Liver (tissue), 10 donors: ENCODE measurements at places on chromosomes 12 and 14. TPM values are rescaled to one million over a fixed set of nuclear protein-coding genes. Genes with fewer than 3 reads are reported as not detected.
A peak's percentile ranks its signal among the peaks of the same experiment; 100 is the strongest.

DNA sequence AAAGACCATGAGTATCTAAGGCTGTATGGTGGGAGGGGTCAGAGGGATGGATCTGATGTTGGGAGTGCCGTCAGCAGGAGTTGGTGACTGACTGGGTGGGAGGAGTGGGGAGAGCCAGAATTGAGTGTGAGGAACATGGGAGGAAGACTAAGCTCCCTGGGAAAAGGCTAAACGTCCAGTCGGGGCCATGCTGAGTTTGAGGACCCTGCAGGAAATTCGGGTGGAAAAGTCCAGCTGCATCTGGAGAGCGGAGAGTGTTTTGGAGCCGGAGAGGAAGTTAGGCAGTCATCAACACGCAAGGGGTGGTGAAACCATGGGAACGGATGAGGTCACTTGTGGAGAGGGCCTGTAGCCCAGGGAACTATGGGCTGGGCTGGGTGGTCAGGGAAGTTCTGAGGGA is 60.9 kb downstream of the ELK3 start:
- no peak for DNase-seq
- no peak overlapping the region for H3K4me3 ChIP-seq
- peak overlapping the region; percentile 49 for H3K27ac ChIP-seq
- no peaks in the 10 kb centered on the region for H3K27me3 ChIP-seq
- H3K4me1 ChIP-seq: peaks cover 30% of the 10 kb centered on the region
- peaks cover 3% of the 10 kb centered on the region for H3K36me3 ChIP-seq

- DNase-seq: no peak
- no peak overlapping the region for H3K27ac ChIP-seq
- no peaks in the 10 kb centered on the region for H3K4me1 ChIP-seq
- H3K4me3 ChIP-seq: no peak overlapping the region
These were observed 63.9 kb downstream of the FUT8 start for GRCh38 chr14:65476273-65476941.

Gene IL31
- not detected for total RNA-seq

GRCh38 chr12:10365696-10366405 is 24.0 kb downstream of the KLRK1 start:
- peak overlapping the region; percentile 60 for H3K4me3 ChIP-seq
- H3K27ac ChIP-seq: peak overlapping the region; percentile 97
- H3K27me3 ChIP-seq: no peaks in the 10 kb centered on the region
- DNase-seq: no peak
- H3K36me3 ChIP-seq: no peaks in the 10 kb centered on the region
- H3K4me1 ChIP-seq: peaks cover 22% of the 10 kb centered on the region

DNA sequence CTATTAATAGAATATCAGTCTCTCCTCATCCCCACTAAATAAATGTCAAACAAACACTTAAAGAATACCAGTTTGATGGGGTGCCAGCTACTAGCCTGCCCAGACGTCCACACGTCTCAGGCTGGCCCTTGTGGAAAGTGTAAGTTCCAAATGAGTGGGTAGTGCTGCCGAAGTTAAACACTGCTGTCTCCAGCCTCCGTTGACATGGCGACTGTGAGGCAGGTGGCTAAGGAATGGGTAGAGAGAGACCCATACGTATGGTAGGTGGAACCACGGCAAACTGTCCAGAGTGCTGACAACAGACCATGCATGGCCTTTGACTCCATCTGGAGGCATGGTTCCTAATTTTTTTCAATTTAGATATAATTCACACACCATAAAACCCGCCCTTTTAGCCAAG is 37.9 kb downstream of the PITPNM2 start:
- H3K4me1 ChIP-seq: peaks cover 13% of the 10 kb centered on the region
- no peak overlapping the region for H3K27ac ChIP-seq
- H3K4me3 ChIP-seq: no peak overlapping the region
- peaks cover 3% of the 10 kb centered on the region for H3K36me3 ChIP-seq

DNA sequence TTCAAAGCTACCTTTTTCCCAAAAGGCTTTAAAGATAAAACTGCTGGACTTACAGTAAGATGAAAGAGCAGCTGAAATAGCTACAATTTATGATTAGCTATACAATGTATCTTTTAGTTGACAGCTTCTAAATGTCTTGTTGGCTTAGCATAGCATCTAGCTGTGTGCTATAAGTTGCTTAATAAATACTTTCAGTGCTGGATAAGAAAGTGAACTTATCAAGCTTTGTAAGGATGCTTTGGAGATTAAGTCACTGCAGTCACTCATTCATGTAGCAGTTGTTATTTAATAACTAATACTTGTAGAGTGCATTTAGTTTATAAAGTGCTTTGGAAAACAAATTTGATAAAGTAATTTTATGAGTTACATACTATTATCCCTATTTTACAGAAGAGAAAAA is 14.6 kb downstream of the CFAP54 start:
- no peaks in the 10 kb centered on the region for H3K4me1 ChIP-seq
- no peak overlapping the region for H3K27ac ChIP-seq

Gene GALNT16
- total RNA-seq: 0.28 TPM

DNA sequence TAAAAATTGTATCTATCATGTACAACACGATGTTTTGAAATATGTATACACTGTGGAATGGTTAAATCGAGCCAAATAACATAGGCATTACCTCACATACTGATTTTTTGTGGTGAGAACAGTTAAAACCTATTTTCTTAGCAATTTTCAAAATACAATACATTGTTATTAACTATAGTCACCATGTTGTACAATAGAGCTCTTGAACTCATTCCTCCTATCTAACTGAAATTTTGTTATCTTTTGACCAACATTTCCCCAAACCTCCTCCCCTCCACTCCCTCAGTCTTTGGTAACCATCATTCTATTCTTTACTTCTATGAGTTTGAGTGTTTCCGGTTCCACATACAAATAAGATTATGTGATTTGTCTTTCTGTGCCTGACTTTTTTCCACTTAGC is 6.8 kb upstream of the SLC38A2 start:
- DNase-seq: no peak
- H3K36me3 ChIP-seq: no peaks in the 10 kb centered on the region
- no peaks in the 10 kb centered on the region for H3K27me3 ChIP-seq
- no peak overlapping the region for H3K4me3 ChIP-seq
- H3K27ac ChIP-seq: no peak overlapping the region

DNA sequence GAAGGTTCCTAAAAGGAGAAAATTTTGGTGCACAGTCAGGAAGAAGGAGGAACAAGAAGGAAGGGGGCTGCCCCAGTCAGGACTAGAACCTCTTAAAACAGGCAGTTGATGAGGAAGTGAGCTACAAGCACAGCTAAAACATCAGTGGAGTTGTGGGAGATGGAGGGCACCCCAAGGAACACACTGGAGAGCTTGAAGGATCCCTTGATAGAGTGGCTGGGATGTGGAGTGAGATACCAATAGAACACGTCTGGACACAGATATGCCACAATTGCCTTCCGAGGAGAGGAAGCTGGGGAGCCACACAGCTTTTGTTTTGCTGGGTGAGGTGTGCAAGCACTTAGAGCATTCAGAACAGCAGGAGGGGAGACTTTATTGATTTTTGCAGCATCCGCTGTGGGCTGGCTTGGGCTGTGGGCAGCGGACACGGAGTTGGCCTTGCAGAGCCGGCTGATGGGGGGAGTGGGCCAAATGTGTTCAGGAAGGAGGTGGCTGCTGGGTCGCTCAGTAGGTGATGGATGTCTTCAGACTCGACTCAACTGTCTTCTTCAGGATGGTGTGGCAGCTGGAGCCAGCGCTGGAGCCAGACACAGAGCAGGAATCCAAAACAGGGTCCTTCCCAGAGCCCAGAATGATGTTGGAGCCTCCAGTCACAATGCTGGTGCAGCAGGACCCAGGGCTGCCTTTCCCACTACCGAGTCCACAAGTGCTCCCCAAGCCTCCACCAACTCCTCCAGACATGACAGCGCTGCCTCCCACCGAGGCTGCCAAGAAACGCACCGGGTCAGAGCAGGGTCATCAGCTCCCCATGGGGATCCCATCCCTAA is 4.7 kb upstream of the KRT79 start:
- no peaks in the 10 kb centered on the region for H3K4me1 ChIP-seq
- H3K4me3 ChIP-seq: no peak overlapping the region
- no peaks in the 10 kb centered on the region for H3K27me3 ChIP-seq

DNA sequence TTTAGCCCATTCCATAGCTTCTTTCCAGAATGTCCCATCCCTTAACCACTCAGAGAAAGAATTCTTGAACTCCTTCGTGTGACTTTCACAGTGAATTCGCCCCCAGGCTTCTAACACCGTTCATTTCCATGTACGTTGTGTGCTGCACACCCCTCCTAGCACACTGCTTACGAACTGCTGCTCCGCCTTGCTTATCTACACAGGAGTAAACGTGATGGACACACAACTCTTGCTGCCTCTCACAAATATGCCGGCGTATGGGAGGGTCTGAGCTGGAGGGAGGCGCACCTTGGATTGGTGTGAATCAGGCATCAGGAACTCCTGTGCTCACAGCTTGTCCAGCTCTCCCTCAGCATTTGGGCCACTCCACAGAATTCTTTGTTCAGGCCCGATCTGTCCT is 3.9 kb upstream of the ADGRD1 start:
- no peaks in the 10 kb centered on the region for H3K36me3 ChIP-seq
- H3K4me3 ChIP-seq: no peak overlapping the region
- no peaks in the 10 kb centered on the region for H3K27me3 ChIP-seq
- no peak overlapping the region for H3K27ac ChIP-seq
- DNase-seq: no peak

- no peaks in the 10 kb centered on the region for H3K27me3 ChIP-seq
- DNase-seq: peak; percentile 36
- no peaks in the 10 kb centered on the region for H3K36me3 ChIP-seq
- H3K4me3 ChIP-seq: peak overlapping the region; percentile 34
- no peak overlapping the region for H3K27ac ChIP-seq
These were observed 6.3 kb downstream of the CLEC2A start for GRCh38 chr12:9925705-9926393.

DNA sequence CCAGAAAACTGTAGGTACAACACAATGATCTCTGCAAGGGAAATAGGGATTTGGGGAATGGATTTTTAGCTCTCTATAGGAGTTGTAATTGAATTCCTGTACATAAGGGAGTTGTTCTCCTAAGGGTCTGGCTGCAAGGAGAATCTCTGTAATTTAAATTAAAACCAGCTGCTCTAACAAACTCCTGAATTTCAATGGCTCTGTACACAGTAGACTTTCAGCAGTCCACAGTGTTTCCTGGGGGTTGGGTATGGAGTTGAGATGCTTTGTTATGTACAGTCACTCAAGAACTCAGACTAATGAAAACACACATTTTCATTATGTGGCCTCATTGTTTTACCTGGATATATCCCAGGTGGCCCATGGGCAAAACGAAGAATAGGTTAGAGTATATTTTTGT is 93.2 kb downstream of the NAV3 start:
- H3K36me3 ChIP-seq: no peaks in the 10 kb centered on the region
- DNase-seq: no peak
- no peak overlapping the region for H3K27ac ChIP-seq
- no peaks in the 10 kb centered on the region for H3K27me3 ChIP-seq
- no peaks in the 10 kb centered on the region for H3K4me1 ChIP-seq

DNA sequence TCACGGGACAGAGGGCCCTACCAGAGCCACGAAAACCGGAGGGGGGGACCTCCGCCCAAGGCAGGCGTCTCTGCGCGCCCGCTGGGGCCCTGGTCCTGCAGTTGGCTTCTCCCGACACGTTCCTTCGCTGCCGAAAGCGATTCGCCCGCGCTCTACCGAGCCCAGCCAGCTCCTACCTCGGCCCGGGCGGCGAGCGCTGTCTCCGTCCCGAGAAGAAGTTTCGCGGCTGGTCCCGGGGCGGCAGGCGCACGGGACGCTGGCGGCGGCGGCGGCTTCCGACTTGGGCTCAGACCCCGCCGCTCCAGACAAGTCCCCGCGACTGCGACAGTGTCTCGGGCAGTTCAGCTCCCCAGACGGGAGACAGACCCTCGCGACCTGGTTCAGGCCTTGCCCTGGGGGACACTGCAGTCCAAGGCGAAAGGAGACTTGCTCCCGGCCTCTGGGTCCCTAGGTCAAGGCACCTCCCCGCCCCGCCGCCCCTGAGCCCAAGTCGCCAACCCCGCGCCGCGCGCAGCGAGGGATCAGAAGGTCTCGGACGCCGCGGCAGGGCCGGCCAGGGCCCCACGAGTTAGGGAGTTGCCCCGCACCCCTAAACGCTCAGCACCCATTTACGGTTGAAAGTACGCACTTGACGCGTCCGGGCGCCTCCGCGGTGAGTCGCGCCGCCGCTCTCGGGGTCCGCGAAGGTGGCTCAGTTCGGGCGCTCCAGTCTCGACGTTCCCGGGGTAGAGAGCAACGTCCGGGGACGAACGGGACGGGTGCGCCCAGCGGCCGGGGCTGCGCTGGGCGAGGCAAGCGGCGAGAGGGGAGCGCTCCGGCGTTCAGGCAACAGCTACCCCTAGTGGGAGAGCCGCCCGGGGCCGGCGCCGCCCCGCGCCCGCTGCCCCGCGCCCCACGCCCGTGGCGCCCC is 1.4 kb upstream of the DIO3 start:
- no peaks in the 10 kb centered on the region for H3K36me3 ChIP-seq
- H3K27ac ChIP-seq: peak overlapping the region; percentile 26
- peaks cover 2% of the 10 kb centered on the region for H3K4me1 ChIP-seq
- peaks cover 11% of the 10 kb centered on the region for H3K27me3 ChIP-seq

- H3K4me3 ChIP-seq: no peak overlapping the region
- H3K4me1 ChIP-seq: no peaks in the 10 kb centered on the region
- peaks cover 7% of the 10 kb centered on the region for H3K27me3 ChIP-seq
- H3K36me3 ChIP-seq: no peaks in the 10 kb centered on the region
- no peak overlapping the region for H3K27ac ChIP-seq
- DNase-seq: no peak
These were observed 28.6 kb upstream of the LHX5 start for GRCh38 chr12:113500306-113500675.

Gene GPRC5D
- total RNA-seq: 0.17 TPM

GRCh38 chr12:70186436-70186835 is 56.8 kb upstream of the CNOT2 start:
- H3K4me1 ChIP-seq: no peaks in the 10 kb centered on the region
- H3K27me3 ChIP-seq: no peaks in the 10 kb centered on the region
- DNase-seq: no peak
- H3K27ac ChIP-seq: no peak overlapping the region

- H3K27ac ChIP-seq: no peak overlapping the region
- H3K4me3 ChIP-seq: no peak overlapping the region
- no peaks in the 10 kb centered on the region for H3K36me3 ChIP-seq
- H3K27me3 ChIP-seq: no peaks in the 10 kb centered on the region
- DNase-seq: no peak
These were observed 339.3 kb downstream of the PCNX1 start for GRCh38 chr14:71246539-71246938.

DNA sequence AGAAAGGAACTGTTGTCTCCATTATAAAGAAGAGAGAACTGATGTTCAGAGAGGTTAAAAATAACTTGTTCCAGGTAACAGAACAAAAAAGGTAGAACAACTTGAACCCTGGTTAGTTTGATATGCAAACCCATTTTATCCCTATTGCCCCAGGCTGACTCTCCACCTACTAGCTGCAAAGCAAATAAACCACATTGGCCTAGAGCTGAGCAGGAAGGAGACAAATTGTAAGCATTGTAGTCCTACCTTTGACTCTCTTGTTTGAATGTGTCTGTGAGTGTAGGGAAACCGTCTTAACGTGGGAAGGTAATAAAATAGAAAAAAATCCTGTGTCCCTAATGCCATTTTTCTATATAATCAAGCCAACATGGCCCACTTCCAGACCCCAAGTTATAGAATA is 126.4 kb downstream of the CCER1 start:
- H3K36me3 ChIP-seq: no peaks in the 10 kb centered on the region
- DNase-seq: no peak
- H3K4me3 ChIP-seq: no peak overlapping the region
- no peak overlapping the region for H3K27ac ChIP-seq
- no peaks in the 10 kb centered on the region for H3K4me1 ChIP-seq
